ENCODE measurements at places on chromosomes 5 and 9.

- DNase-seq, result no peak
Observed at GRCh38 chr5:150529555-150529954, 21.6 kb downstream of the NDST1 start.

- peak; percentile 51 for DNase-seq
Observed at GRCh38 chr5:140575309-140575708, 10.7 kb downstream of the SLC35A4 start.

- no peak for DNase-seq
Observed at GRCh38 chr9:114012126-114012525, 66.0 kb downstream of the AMBP start.

DNA sequence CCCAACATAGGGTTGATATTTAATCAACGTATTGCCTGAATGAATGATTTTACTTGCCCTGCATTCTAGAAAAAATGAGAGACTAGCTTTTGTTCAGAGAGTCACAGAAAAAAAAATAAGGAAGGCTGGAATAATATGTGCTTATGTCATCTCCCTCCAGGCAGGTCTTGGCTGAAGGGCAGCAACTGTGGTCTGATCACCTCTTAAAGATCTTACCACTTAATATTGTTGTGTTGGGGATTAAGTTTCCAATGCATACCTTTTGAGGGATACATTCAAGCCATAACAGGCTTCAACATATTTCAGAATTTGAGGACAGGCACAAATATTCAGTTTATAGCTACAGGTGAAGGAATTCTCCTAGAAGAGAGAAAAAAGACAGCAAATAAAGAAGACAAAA lies 157.3 kb upstream of the S1PR3 start:
- DNase-seq, result no peak

GRCh38 chr9:6270896-6271295 lies 55.3 kb downstream of the IL33 start:
- no peak for DNase-seq

GRCh38 chr9:79480639-79481038 lies 91.1 kb upstream of the TLE4 start:
- DNase-seq, result no peak

- DNase-seq, result no peak
Observed at GRCh38 chr9:132035679-132036078, 44.0 kb downstream of the MED27 start.

GRCh38 chr5:10885026-10885425 lies 124.0 kb upstream of the DAP start:
- DNase-seq, result peak; percentile 32

DNA sequence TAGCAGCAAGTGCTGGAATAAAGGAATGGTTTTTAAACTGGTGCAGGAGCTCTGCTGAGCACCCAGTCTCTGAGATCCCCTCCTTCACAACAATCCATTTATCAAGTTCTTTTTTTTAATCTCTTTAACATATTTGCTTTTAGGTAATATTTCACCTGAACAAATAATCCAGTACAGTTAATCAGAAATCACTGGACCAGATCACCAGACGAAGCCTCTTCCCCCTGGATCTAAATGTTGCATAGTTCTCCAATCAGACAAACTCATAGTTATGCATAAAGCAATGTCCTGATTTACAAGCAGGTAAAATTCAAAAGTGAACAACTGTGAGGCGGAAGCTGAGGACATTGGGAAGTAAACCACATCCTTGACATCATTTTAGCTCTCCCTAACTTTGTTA lies 657.7 kb upstream of the RORB start:
- DNase-seq, result no peak

DNA sequence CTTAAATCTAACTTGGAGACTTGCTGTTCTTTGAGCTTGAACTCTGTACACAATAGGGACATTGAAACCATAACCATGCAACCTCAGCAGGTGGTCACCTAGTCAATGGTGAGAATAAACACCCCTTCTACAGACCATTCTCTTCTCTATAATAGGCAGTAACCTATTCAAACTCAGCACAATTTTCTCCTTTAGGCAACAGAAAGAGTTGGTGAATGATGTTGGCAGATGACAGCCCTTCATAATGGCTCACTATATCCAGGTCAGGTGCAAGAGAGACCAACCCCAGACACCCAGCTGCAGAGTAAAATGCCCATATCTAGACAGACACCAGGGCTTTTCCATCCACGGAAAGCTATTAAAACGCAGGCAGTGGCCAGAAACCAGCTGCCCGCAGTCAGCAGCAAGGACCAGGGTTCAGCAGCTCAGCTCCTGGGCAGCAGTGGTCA lies 106.7 kb downstream of the SERINC5 start:
- no peak for DNase-seq

GRCh38 chr5:10293907-10294662 lies 13.6 kb downstream of the CMBL start:
- DNase-seq, result no peak
